ENCODE measurements at places on chromosomes 1 and 21.

GRCh38 chr1:231636157-231636556, 9.6 kb downstream of the DISC1 start:
- peak; percentile 82 for DNase-seq

DNA sequence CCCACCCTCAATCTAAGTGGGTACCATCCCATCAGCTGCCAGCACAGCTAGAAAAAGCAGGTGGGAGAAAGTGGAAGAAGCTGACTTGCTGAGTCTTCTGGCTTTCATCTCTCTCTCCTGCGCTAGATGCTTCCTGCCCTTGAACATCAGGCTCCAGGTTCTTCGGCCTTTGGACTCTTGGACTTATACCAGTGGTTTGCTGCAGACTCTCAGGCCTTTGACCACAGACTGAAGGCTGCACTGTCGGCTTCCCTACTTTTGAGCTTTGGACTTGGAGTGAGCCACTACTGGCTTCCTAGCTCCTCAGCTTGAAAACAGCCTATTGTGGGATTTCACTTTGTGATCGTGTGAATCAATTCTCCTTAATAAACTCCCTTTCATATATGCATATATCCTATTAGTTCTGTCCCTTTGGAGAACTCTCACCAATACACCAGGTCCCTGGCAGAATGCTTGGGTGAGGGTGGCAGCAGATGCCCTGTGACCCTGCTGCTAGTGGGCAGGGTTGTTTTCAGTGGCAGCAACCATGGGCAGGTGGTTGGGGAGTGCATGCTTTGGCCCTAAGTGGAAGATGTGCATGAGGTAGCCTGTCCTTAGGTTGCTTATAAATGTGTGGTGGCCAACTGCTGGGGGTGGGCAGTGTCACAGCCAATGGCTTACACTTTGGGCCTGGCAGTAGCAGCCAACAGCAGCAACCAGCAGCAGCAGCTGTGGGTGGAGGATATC, 10.8 kb upstream of the ADAM30 start:
- DNase-seq, result no peak

DNA sequence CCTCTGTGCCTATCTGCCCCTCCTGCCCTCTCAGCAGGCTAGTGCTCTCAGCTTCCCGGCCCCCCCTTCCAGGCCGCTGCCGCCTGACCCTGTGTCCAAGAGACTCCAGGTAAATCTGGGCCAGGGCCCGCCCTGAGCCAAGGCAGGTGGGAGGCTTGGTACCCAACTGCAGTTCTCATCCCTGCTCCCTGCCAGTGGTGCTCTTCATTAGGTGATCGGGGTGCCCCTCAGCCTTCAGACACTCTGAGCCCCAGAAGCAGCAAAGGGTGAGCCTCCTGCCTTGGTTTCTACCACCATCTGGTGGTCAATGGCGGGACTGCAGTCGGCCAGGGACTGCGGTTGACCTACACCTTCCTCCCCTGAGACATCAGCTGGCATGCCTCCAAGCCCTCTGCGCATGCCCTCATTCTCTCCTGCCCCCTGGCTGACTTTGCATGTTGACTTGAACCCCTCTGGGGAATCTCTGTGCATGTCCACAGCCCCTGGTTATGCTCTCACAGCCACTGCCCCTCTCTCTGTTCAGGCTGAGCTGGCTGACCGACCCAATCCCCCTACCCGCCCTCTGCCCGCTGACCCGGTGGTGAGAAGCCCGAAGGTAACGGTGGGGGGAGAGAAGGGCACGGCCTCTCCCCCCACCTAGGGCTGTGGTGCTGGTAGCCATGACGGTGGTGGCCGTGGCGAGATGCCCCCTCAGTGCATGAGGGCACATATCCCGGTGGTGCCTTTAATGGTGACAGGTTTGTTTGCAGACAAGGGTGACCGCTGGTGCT, 2.0 kb upstream of the EFNA4 start:
- peak; percentile 61 for DNase-seq

DNA sequence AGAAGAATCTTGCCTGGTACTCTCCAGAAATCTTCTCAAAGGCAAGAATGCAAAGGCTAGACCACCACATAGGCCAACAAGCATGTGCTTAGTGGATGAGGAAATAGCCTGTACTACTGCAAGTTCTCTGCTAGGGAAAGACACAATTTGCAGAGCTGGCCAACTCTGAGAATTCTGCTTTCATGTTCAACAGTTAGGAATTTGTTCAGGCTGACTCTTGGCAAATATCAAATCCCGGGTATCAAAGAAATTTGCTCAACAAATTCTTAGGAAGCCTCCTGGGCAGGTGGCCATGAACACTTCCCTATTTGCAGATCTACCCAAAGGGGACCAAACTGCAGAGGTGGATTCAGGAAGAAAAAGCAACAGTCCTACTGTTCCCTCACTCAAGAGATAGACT, 15.0 kb upstream of the H3-3A start:
- no peak for DNase-seq

- no peak for DNase-seq
Measured at GRCh38 chr1:217921126-217921904, 290.2 kb downstream of the SPATA17 start.

- DNase-seq, result no peak
Measured at GRCh38 chr1:198605406-198605805, 33.4 kb upstream of the PTPRC start.

- DNase-seq, result peak; percentile 73
Measured at GRCh38 chr1:110554871-110555801, 36.2 kb upstream of the KCNA10 start.

- no peak for DNase-seq
Measured at GRCh38 chr1:145785547-145785946, 38.3 kb downstream of the RNF115 start.

GRCh38 chr1:100976936-100977335, 48.6 kb downstream of the DPH5 start:
- DNase-seq, result no peak

DNA sequence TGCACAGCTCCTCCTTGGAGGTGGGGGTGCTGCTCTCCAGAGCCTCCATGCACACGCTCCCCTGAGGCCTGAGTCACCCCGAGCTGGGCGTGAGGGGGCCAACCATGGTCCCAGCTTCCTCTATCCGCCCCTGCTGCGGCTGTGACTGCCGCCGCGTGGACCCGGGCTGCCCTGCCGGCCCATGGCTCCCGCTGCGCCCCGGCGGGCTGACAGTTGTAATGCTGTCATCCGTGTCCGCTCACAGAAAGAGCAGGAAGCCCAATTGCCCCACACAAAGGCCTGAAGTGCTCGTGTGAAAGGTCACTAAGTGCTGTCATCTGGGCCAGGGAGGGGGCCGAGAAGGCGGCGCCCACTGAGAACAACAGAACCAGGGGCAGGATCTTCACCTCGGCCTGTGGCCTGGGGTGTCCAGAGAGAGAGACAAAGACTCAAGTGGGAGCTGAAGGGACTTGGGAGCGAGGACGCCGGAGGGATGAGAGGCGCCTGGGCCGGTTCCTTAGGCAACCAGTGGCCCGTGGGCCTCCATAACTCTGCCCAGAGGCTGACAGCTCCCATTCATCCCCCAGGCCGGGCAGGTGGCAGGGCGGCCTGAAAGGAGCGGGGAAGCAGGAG, 31.5 kb downstream of the OLIG1 start:
- DNase-seq, result no peak

- DNase-seq, result no peak
Measured at GRCh38 chr1:17009706-17010105, 2.0 kb downstream of the ATP13A2 start.

DNA sequence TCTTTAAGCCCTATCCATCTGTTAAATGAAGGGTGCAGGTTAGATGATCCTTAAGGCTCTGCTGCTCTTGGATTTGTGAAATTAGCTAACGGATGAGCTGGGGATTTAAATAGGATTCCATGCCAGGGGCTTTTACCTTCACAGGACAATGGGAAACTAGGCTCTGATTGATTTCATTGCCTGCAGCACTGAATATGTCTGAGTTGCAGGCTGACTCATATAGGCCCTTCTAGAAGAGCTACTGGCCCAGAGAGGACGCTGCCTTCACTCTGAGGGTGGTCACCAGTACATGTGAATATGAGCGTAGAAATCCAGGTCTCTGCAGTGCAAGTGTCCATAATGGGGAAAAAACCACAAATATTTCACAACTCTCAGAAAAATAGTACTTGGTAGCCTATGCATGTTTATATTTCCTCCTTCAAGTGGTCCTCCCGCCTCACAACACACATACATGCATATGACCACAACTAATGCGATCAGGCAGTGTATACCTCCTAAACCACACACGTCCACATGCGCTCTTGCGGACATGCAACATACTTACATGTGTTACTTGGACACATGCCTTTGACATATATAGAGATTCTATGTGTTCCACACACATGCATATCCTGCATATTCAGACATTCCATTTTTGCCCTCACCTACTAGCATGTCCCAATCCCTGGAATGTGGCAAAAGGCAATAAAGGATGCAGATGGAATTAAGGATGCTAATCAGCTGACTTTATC, 233.8 kb upstream of the JUN start:
- no peak for DNase-seq

GRCh38 chr21:43772425-43772821, 3.7 kb downstream of the CSTB start:
- DNase-seq, result no peak

DNA sequence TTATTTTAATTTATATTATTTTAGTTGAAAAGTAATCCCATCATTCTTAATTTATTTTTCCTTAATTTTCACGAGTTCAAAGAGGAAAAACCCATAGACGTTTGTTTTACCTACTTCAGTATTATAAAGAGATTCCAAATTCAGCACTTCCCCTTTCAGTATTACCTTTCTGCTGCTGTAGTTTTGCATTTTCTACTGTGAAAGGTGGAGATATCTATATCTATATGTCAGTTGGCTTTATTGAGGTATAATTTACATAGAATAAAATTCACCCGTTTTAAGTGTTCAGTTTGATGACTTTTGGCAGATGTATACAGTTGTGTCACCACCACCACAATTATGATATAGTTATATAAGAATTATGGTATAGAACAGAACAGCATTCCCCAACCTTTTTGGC, 33.0 kb downstream of the MAST2 start:
- DNase-seq, result no peak

DNA sequence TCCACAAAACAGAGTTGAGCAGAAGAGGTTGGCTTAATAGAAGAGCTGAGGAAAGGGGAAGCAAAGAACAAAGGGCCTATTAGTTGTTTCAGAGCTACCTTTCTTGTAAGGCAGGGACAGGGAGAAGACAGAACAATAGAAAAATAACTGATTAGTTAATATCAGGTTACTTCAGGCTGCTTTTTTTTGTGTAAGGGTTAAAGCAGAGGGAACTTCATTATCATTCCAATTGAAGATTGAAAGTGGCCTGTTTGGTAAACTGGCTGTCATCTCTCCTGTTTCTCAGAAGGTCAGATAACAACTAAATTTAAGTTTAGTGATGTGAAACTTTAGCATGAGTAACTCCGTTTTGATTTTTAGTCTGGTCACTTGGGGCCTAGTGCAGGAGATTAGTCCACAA, 22.3 kb downstream of the CDC42 start:
- DNase-seq, result no peak

GRCh38 chr1:71081697-71082080, 854 bp upstream of the ZRANB2 start:
- peak; percentile 2 for DNase-seq

GRCh38 chr1:234848972-234849649, 239.1 kb upstream of the IRF2BP2 start:
- DNase-seq, result peak; percentile 49

GRCh38 chr1:182611326-182611725, 7.1 kb upstream of the RGS16 start:
- no peak for DNase-seq

Measured in putamen (tissue), 1 donor.